ENCODE measurements at places on chromosomes 5 and 9.

GRCh38 chr9:22446589-22446949 lies at the start of gene DMRTA1:
DMRTA1 (plus strand) TSS chr9:22446824; CDS start chr9:22447066, 242 bp downstream.
- no peak for DNase-seq

- no peak for DNase-seq
Measured at GRCh38 chr5:142770650-142771609, 753 bp downstream of the ARHGAP26 start.

- DNase-seq: no peak
Measured at GRCh38 chr5:106397700-106398099, 1273.0 kb downstream of the EFNA5 start.

DNA sequence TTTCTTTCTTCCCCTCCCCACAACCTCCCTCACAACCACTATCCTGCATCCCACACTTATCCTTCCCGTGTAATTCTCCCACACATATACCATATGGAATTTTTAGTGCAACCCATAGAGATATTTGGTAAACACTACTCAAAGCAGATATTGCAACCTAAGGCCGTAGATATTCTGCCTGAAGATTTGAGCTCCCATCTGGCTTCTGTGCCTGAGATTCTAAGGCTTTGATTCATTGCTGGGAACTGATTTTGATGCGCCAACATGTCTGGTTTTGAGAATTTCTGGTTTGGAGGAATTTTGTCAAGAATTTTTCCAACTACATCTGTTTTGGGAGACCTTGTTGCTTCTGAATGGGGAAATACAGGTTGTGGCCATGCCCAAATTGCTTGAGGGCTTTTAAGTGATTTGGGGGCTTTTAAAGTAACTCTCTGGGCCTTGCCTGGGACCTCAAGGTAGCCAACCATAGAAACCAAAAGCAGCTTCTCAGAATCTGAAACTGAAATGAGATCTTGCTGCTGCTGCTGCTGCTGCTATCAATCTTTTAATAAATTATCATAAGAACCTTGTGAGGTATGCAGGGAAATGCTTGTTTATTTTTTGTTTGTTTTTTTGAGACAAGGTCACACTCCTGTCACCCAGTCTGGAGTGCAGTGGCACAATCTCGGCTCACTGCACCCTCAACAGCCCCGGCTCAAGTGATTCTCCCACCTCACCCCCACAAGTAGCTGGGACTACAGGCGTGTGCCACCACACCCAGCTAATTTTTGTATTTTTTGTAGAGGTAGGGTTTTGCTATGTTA lies 36.2 kb downstream of the PLAC8L1 start:
- no peak for DNase-seq

DNA sequence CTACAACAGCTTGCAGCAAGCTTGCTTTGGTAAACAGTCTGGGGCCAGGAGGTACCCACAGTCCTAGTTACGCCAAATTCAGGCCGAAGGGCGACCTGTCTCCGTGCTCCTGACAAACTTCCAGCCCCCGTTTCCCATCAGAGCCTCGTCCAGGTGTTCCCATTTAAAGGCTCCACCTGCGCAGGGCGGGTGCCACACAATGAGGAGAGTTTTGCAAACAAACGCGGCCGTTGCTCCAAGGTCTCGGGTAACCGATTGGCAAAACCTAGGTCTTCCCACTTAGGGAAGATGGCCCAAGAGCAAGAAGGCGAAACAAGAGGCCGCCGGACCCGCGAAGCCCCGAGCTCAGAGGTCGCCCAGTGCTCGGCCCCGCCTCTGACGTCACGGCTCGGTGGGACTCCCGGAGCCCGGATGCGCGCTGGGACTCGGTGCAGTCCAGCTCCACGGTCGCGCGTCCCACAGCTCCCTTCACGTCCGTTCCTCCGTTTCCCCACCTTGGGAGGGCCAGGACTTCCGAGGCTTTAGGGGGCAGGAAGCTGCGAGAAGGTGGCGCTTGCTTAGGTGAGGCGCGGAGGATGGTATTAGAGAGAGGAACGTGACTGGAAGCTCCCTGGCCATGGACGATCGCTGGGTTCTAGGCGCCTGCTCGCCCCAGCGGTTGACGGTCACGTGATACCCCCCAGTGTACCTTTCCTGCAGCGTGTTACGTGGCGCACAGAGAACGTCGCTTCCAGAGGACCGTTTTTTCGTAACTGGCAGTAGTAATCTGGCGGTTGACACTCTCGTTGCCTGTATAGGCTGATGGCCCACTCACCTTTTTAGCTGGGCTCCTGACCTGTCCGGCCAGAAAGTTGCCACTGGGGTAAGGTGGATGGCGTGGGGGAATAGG lies 41.8 kb upstream of the KDM4C start:
- no peak for DNase-seq

GRCh38 chr9:118961857-118962256 lies 407.4 kb downstream of the BRINP1 start:
- DNase-seq: peak; percentile 42

GRCh38 chr5:169803077-169803981 lies 166.3 kb downstream of the DOCK2 start:
- no peak for DNase-seq
